ENCODE measurements at places on chromosomes 2 and 18.

GRCh38 chr2:51265539-51265938, 233.6 kb upstream of the NRXN1 start:
- DNase-seq: no peak

- DNase-seq: no peak
Measured at GRCh38 chr2:88078643-88079172, 11.1 kb downstream of the SMYD1 start.

DNA sequence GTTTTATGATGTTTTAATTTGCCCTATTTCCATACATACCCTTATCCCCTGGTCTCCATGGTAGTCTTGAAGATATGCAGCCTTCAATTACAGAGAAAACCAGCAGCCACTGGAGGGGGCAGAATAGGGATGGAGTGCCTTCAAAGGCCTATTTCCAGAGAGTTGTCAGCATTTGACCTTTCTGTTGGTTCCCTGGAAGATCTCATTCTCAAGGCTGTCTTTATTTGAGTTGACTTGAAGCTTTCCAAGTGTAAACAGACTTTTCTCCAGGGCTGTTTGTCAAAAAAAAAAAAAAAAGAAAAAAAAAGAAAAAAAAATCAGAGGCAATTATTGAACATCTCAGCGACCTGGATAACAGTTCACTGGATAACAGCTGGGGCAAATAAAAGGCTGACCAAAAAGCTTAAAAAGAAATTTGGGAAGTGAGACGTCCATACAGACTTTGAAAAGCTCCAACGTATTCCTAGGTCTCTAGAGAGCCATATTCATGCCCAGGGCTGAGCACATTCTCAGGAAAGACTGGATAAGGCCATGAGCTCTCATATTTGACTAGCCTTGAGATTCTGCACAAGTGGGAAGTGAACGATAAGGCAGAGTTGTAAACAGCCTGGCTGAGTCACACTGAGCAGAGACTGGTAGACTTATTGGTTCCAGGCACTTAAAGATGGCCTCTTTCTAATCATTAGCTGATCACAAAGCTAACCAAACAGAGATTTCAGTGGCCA, 126.6 kb downstream of the VAPA start:
- no peak for DNase-seq

GRCh38 chr2:241064008-241064801, 37.9 kb downstream of the MTERF4 start:
- no peak for DNase-seq

GRCh38 chr2:236167297-236168109, 683 bp downstream of the GBX2 start:
- no peak for DNase-seq

DNA sequence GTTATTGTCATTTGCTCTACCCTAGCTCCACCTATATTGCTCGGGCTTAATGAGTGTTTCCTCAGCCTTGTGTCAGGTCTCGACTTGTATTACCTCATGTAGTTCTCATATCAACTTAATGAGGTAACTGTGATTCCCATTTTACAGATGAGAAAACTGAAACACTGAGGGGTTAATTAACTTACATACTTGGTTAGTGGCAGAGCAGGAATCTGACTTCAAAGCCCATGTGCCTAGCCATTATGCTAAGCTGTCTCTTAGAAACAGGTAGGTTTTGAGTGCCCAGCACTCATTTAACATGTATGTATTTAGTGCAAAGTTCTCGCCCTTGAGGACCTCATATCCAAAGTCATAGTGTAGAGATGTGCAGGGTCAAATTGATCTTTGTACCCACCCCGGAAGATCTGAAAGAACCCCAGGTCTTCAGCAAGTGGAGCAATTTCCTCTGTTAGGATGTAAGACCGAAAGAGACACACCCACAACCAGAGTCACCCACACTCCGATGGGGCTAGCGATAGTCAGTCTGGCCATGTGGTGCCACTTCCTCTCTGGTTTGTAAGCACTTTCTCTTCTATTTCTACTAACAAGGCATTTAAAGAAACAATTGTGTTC, 121.0 kb upstream of the SLC39A10 start:
- peak; percentile 45 for DNase-seq

DNA sequence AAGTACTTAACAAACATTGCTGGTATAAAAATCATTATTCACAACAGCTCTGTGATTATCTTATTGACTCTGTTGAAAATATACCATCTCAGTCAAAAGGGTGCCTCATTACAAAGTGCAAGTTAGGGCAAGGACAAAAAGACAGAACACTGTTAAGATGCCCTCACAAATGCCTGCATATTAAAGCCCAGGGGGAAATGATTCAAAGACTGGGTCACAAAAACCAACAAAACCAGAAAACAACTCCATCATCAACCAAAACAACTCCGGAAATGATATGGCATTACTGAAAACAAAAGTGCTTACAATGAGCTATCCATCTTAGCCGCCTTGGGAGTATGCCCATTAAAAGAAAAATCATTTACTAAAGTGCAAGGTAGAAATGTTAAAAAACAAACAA, 9.9 kb downstream of the PLA2R1 start:
- no peak for DNase-seq

- no peak for DNase-seq
Measured at GRCh38 chr2:111221701-111222100, 101.0 kb downstream of the BCL2L11 start.

GRCh38 chr2:150888337-150888736, 373.3 kb downstream of the RBM43 start:
- no peak for DNase-seq

All from stimulated activated CD8-positive, alpha-beta memory T cell treated with anti-CD3 and anti-CD28 coated beads, Interleukin-7, amount 100 ng/mL, for 1 hour (primary cell).